ENCODE measurements at places on chromosomes 3 and 15.

- DNase-seq: no peak
Observed at GRCh38 chr3:196803891-196804468, 63.7 kb upstream of the SENP5 start.

DNA sequence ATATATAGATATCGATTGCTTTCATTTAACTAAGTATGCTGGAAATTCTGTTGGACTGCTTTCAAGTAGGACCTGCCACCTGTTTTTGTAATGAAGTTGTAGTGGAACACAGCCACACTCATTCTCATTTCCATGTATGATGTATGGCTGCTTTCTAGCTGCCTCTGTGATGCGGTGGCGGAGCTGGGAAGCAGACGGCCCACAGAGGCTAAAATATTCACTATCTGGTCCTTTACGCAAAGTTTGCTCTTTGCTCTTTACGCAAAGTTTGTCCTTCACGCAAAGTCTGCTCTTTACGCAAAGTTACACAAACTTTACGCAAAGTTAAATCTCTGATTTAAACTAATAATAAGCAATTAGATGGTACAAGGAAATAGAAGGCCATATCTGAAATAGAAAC is 91.5 kb downstream of the DLG1 start:
- DNase-seq: no peak

DNA sequence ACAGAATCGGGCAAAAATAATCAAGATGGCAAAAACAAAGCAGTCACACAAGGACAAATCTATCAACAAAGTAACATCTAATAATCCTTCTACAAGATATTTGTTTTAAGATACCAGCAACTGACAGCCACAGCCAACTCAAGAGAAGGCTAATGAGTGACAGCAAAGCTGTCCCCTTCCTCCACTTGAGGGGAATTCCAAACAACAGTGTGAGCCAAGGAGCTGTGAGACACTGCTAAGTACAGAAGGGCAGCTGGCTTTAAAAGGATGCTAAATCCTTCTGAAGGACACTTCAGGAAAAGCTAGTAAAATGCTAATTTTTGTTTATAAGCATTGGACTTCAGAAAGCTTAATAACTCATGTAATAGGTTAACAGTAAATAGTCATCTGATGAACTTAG is 120.3 kb upstream of the GOLGA8J start:
- DNase-seq: no peak

DNA sequence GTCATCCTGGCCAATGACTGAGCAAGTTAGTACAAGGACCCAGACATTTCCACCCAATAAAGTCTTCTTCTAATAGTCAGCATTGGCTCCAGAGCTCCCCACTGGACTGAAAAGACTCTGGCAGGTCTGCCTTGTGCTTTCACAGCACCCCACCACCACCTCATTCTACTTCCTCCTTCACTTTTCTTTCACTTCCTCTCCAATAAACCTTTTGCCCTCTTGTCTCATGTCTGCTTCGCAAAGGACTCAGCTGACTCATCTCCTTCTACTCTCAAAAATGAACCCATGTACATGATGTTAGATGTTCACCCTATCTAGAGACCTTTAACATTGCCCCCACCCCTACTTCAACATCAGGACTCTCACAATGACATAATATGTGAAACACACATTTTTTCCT is 181.0 kb upstream of the PPP2R3A start:
- DNase-seq: no peak

- DNase-seq: no peak
Observed at GRCh38 chr3:72041076-72041475, 256.1 kb upstream of the PROK2 start.

- DNase-seq: no peak
Observed at GRCh38 chr15:64858021-64858575, 16.4 kb downstream of the PLEKHO2 start.

DNA sequence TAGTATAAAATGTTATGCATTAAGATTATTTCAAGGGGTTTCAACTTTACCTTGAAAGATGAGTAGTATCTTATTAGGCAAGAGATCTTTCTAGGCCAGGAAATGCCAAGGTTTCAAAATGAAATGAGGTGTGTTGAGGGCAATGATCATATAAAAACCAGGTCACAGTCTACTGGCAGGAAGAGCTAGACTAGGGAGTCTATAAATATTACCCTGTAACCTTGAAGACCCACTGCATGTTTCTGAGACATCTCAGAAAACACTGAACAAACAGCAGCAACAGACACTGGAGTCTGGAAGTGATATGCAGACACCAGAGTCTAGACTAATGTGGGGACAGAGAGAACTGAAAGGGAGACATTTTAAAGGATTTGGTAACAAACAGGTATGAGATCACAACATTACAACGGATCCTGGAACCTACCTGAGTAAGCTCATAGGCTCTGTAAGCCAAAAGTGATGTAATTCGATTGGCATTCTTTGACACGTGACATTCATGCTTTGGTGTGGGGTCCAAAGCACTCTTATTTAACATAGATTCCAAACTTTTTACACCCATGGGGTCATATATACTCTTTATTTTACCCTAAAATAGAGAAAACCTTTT is 15.0 kb downstream of the TASOR start:
- no peak for DNase-seq

- DNase-seq: peak; percentile 19
Observed at GRCh38 chr3:56702490-56703315, 19.6 kb upstream of the TASOR start.

GRCh38 chr3:47482366-47482765 is 6.6 kb upstream of the SCAP start:
- no peak for DNase-seq

DNA sequence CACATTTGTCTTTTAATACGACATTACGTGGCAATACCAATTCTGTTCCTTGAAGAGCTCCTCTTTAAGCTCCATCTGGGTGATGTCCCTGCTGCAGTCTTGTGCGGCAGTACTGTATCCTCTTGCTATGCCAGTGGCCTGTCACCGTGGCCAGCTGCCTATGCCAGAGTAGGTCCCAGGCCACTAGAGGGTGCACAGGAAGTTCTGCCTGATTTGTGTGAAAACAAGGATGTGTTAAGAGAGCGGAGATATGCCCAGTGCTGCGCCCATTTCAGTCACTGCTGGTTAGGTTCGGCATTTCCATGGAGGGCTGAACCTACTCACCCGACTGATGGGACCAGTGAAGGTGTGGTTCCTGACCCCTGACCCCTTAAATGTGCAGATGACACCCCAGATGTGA is 25.2 kb downstream of the NIPA1 start:
- no peak for DNase-seq

DNA sequence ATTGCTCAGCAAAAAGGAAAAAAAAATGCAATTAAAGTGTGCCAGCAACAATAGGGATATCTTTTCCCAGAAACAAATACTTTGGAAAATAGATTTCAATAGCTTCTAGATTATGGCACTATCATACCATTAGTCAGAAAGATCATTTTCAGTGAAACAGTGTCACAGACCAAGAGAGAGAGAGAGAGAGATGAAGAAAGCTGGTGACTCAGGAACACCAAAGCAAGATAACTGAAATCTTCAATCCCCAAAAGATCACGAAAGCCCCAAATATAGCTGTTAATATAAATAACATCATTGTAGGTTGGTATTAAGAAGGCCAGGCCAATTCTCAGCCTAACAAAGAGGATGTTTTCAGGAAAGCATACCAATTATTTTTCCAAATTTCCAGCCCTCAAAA is 57.4 kb downstream of the ZIC4 start:
- DNase-seq: no peak

DNA sequence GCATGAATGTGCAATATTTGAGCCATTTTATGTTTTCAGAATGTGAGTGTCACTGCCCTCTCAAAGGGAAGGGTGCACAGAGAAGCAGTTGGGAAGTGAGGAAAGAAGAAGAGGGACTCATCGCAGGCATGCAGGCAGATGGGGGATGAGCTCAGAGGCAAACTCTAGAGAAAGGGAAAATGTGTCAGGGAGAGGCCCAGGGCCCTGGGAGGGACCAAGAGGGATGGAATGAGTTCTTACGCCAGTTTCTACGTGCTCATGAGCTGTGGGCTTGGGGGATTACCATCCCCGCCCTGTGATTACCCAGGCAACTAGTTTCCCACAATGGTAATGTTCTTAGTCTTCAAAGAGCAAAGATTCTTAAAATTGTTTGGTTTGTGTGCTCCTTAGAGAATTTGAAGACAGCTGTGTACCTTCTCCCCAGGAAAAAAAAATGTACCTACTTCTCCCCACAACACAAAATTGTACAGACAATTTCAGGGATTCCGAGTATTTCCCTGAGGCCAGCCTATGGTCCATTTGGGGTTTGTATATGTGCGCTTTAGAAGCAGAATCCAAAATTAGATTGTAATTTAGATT is 17.8 kb downstream of the GCSAM start:
- no peak for DNase-seq

DNA sequence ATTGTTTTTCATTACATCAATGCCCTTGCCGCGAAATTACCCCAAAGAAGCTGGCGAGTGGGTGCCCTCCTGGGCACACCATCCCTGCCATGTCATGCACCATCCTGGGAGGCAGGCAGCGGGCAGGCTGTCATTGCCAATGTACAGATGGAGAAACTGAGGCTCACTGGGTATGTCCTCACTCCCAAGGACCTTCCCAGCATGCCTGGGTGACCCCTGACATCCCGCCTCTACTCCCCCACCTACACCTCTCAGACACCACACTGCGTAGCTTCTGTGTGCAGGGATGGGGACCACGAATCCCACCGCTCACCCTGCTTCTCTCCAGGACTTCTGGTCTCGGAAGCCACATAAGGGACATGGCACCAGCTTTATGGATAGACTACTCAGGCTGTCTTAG is 41.0 kb upstream of the SLC41A3 start:
- DNase-seq: no peak

- DNase-seq: no peak
Observed at GRCh38 chr3:181952929-181953328, 241.2 kb downstream of the SOX2 start.
